ENCODE measurements at places on chromosomes 11 and 22.

GRCh38 chr22:46652081-46652846 is 32.1 kb downstream of the GRAMD4 start:
- DNase-seq = no peak

- no peak for DNase-seq
These were observed 45.1 kb upstream of the PAX6 start for GRCh38 chr11:31856248-31856647.

GRCh38 chr11:108596701-108597100 is 3.1 kb upstream of the EXPH5 start:
- DNase-seq = no peak

GRCh38 chr22:39437791-39438704 is 18.8 kb upstream of the MGAT3 start:
- DNase-seq = no peak

GRCh38 chr11:114610984-114611944 is 15.7 kb upstream of the NXPE4 start:
- no peak for DNase-seq

- DNase-seq = no peak
These were observed 373.1 kb downstream of the ETS1 start for GRCh38 chr11:128214263-128214662.

- no peak for DNase-seq
These were observed 289.4 kb downstream of the TENM4 start for GRCh38 chr11:79151396-79151795.

DNA sequence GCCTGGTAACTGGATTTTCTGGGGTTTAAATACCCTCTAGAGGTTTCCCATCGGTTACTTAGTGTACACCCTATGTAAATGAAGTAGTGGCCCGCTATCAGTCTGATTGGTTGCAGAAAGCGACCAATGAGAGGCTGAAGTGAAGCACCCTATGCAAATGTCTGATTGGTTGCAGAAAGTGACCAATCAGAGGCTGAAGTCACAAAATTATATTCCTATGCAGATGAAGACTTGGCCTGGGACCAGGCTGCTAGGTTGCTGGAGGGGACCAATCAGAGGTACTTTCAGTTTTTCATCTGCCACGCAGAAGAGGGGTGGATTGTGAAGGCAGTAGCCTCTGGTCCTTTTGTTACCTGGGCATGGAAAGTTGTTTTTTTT is 134.8 kb downstream of the TBC1D22A start:
- DNase-seq = no peak

DNA sequence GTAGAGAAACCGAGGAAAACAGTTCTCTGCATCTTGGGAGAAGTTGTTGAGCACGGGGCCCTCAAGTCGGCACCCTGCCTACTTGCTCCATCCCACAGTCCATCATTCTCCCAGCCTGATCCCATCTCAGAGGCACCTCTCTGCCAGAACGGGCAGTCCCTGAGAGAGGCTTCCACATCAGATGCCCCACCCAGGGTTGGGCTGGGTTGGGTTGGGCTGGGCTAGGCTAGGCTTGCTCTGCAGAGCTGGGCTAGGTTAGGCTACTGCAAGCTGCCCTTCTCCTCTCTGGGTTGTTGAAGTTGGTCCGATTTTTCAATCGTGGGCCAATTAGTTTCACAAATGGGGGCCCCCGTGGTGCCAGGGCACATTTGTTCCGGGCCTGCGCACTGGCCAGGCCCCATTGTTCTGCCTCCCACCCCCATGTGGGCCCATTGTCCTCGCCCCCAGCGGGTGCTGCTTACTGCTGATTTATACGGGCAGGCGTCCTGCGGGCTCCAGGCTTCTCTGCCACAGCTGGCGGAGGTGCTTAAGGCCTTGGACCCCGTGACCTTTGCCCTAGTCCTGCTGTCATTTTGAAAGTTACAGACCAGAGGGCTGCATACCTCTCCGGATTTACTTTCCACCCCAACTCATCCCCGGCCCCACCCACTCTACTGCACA is 63.7 kb upstream of the NNMT start:
- peak; percentile 21 for DNase-seq

DNA sequence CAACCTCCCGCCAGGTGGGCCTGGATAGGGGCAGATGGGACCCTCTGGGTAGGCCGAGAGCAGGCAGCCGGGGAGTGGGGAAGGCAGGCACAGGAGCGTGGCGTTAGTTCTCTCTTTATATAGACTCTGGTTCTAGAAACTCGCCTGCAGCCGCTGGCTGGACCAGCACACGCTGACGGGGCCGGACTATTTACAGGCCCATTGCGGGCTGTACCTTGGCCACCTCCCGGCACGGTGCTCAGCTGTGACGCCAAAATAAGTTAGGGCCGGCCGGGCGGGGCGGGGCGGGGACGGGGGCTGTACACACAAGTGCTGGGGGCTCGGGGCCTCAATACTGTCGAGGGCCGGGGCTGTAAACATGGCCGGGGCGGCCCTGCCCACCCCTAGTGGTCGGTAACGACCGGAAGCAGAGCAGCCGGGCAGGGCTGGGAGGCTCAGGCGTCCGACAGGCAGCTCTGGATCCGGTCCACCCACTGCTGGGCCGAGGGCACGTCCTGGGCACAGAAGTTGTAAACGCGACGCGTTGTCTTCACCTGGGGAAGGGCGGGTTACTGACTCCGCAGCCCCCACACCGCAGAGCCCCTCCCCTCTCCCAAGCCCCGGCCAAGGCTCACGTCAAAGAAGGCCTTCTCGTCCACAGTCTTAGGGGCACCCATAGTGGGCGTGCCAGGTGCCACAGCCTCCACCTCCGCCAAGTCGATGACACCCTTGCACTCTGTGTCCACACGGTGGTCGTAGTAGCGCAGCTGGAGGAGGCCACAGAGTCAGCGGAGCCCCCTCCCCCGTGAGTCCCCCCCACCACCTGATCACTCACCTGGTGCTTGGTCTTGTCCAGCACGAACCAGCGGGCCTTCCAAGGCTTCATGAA is 27.9 kb downstream of the SBF1 start:
- no peak for DNase-seq

DNA sequence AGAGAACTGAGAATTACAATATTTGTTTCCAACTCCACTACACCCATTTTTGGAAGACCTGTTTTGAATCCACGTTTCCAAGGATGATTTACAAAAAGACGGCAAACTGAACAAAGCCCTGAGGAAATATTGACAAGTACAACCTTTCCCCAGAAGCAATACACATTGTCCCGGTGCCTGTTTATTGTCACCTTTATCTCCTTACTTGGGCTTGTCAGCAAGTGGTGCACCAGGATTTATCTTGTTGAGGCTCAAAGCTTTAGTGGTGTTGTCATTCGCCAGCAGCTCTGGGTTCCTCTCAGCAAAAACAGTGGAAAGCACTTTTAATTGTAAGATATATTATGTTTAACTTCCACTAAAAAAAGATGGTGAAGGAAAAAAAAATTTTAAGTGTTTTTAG is 1191.9 kb upstream of the TENM4 start:
- no peak for DNase-seq

GRCh38 chr22:44398856-44399837 is 86.4 kb upstream of the SHISAL1 start:
- no peak for DNase-seq
